NCI-H2171 (cell line): ENCODE measurements at places on chromosomes 1 and 21.
A peak's percentile ranks its signal among the peaks of the same experiment; 100 is the strongest.

DNA sequence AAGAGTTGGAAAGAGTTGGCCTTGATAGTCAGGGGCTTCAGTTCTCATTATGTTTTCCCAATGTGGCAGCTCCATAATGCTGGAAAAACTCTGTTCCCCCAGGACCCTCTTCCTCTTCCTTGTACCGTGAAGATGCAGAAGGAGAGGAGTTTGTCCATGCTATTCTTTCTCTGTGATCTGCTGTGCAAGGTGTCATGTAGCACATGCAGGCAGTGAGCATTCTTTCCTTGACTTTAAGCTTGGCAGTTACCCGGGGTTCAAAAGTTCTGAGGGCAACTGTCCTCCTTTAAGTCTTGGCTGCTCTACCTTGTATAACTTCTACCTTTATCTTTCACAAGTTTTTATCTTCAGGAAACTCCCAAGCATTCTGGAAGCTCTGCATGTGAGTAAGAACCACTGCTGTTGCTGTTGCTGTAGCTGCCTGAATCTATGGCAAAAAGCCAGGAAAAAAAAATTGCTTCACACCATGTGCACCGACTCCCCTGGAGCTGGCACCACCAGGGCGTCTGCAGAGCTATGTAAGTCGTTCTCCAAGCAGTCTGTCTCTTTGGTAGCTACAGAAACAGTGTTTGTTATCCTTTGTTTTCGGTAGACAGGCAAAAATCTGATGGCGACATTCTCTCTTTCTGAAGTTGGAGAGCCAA, 42.7 kb upstream of the SLC16A1 start:
- peak; percentile 51 for DNase-seq

DNA sequence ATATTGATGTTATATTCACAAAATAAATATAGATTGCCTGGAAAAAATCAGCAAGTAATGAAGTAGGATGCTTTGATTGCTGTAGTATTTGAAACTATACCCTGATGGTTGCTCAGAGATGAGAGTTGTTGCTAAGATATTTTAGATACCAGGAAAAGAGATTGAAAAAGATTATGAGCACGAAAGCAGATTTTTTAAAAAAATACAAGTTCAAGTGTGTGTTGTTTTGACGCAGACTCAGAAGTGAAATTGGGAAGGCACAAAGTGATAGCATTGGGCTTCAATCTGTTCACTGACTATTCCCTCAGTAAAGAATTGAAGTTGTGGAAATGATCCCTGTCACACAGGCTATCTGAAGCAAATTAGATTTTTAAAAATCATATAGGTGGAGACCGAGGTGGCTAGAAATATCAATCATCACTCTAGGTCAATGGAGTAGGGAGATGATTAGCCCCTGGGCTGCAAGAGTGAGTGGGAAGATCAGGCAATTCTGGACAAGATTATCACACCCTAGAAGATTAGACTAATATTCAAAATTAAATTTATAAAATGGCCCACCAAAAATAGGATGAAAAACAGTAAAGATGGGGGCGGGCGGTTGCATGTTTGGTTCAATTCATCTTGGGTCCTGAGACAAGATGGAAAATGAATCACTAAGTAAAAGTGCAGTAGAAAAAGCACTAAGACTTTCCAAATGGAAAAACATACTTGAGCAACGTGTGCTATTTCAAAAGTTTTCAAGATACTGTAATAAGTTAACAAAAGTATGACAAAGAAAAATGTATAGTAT, 41.5 kb upstream of the LRRC8D start:
- no peak for DNase-seq

DNA sequence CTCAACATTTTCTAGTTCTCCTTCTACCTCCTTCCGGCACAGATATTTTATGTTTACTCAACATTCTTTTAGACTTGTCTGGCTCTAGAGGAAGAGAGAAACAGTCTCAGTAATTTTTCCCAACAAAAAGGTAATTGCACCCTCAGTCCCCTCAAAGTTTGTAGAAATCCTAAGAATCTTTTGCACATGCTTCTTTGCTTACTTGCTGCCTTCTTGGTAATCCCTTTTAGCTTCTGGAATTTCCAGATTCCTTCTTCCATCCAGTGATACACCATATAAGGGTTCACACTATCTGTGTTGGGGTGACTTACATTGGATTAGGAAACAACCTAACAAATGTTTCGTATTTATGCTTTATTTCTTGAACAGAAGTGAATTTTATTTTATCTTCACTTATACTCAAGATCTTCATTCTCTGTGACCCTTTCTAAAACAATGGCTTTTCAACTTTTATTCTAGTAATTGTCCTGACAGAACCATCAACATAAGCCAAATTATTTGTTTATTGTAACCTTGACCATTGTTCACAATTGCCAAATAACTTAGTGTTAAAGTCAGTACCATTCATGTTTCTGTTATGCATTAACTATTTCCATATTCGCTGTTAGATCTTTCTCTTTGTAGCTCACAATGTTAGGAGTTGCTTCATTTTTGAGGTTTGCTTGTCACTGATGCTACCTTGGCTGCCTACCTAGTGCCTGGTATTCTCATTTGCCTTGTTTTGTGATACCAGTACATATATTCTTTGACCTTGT, 238.1 kb downstream of the HMCN1 start:
- no peak for DNase-seq

DNA sequence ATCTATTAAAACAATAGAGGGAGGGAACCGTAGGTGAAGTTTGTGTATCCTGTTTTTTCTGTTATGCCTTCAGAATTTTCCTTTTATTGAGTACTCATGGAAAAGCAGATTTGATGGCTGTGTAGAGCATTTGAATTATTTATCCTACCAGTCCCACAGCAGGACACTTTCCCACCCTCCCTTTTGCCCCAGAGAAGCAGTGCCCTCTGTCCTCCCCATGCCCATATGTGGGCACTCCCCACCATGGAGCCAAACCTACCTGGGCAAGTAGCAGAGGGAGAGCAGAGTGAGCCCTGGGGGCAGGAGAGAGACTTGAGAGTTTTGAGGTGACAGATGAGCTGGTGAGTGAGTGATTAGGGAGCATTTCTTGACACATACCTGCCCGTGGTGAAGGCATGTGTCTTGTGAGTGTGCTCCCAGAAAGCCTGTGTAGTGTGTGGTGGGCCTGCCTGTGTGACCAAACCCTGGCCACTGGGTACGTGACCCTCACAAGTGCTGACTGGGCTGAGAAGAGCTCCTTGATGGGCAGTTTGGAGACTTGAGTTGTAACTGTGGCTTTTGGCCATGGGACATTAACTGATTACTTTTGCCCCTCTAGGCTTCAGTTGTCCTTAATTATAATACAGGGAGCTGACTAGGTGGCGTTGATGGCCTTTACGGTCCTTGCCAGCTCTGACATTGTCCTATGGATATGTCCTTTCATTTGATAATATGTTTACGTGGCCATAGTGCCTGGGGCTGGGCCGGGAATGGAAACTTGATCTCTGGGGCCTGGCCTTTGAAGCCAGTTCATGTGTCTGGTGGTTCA, 3.6 kb downstream of the PSEN2 start:
- no peak for DNase-seq

DNA sequence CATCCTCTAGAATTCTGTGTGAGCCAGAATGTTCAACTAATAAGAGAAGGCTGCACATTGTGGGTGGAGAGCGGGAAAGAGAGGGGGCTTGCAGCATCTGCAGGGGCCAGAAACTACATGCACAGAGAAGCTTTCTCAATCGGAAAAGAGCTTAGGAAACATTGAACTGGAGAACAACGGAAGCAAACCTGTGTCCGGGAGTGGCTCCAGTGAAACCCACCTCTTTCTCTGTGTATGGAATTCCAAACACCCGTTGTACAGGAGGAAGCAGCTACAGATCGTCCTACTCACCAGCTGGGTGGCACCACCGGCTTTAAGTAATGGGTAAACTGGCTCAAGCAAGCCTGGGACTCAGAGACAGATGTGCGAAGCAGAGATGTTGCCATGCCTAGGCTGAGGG, 14.0 kb upstream of the CSF1 start:
- DNase-seq = no peak

GRCh38 chr21:33993286-33994231, 78.0 kb upstream of the ATP5PO start:
- DNase-seq = no peak

DNA sequence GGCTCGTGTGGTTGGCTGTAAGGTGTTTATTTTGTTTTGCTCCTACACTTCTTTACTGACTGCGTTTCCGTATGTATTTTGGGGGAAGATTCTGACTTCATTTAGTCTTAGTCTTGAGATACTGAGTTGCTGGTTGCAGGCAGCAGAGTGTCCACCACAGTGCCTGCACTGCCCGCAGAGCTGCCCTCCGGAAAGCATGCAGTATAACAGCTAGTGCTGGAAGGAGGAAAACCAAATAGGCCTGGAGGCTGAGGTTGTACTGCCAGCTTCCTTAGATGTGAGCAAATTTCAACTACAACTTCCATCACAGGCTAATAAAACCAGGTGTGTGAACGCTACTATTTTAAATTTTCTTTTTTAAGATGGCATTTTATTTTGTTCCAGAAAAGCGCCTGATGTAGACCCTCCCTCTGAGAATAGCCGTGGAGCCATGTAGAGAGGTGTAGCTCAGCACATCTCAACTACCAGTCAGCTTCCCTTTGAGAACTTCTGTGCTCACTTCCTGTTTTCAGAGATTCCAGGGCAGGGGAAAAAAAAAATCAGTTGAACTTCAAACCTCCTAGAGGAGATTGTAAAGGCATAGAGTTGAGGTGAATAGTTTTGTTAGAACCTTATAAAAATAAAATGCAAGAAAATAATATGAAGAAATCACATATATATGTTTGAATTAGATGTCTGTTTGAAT, 17.6 kb downstream of the LMO4 start:
- no peak for DNase-seq

DNA sequence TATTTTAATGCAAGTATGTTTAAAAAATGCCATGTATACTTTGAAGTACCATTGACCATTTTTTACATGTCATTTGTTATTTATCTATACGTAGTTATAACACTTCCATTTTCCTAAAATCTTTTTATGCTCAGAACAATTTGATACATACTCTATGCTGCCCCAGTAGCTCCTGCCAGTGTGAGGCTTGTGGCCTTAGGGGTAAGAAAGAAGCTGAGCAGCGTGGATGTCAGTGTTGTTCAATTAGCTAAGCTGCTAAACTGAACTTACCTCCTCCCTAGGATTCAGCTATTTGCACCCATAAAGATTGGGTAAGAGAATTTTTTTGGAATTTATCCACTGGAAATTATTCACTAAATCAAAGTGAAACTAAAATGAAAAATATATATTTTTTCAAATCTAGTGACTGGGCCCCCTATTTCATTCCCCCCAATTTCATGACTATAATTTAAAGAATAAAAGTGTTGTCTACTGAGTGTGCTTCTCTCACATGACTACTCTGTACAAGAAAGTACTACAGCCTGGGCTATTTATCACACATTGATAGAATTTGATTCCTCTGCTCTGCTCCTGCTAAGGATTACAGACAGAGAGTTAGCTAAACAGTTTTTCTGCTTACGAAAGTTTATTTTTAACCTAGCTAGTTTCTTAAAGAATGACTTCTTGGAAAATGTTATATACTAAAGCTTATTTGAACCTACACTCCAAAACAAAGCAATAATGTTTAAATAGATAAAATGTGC, 1030.3 kb upstream of the ADGRL4 start:
- DNase-seq = no peak

DNA sequence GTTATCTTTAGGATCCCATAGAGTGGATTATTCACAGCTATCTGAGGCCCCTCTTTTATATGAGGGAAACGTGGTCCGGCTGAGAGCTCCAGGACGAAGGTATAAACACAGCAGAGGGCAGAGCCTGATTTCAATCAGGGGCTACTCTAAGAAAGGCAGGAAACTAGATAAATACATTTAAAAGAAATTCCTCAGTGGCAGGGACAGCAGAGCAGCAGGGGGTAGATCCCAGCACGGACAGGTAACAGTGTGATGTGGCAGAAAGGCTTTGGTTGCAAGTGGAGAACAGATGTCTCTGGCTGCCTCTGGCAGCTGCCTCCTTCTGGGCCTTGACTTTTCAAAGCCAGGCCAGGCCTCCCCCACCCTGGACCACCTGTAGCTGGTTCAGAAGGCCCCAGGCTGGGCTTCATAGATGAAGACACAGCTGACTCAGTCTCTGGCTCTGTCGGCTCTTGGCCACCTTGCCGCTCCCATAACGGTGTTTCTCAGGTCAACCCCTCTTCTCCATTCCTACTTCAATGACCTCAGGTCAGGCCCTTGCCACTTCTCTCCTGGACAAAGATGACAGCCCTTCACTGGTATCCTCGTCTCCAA, 43.8 kb downstream of the FAM78B start:
- DNase-seq = no peak

GRCh38 chr1:90282811-90283210, 287.9 kb downstream of the ZNF326 start:
- no peak for DNase-seq

- DNase-seq = no peak
Observed at GRCh38 chr1:53043271-53043670, 18.7 kb upstream of the PODN start.

DNA sequence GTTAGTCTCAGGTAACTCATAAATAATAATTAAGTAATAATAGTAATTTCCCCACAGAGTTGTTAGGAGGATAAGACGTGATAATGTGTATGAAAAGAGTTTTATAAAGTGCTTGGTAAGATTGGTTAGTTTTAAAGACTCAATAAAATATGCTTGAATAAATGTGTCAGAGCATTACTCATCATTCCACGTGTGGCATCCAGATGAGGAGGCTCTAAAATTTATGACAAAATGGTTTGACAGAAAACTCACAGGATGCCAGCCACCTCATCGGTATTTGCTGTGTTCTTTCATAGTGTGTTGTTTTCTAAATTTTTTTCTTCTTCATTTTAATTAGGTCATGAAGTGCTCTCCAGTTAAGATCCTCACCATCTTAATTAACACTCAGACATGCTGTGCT, 19.1 kb upstream of the SPAG17 start:
- DNase-seq = no peak

DNA sequence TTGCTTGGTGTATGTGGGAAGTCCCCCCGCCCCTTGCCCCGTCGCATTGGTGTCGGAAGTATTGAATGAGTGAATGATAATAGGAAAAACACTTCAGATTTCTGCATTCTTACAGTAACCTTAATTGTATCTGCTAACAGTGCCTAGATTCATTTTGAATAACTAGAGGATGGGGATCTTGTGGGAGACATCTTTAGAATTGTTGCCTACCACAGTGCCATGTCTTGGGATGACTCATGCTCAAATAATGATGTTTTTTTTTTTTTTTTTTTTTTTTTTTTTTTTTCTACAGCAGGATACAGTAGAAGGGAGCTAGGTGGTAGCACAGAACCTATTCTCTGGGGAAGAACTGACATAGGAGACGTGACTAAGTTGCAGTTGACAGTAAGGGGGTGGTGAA, 237.9 kb downstream of the USP25 start:
- no peak for DNase-seq

DNA sequence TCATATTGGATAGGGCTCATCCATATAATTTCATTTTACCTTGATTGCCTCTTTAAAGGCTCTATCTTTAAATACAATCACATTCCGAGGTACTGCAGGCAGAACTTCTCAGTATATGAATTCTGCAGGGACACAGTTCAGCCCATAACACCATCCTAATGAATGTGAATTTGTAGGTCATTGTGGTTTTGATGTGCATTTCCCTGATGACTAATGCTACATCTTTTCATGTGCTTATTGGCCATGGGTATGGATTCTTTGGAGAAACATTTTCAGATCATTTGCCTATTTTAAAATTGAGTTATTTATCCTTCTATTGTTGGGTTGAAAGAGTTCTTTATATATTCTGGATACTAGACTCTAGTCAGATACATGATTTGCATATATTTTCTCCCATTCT, 9.6 kb upstream of the RPS6KC1 start:
- DNase-seq = no peak

- DNase-seq = peak; percentile 80
Observed at GRCh38 chr1:151457911-151458801, 1.1 kb downstream of the POGZ start.

GRCh38 chr1:231612393-231613089, 14.0 kb upstream of the DISC1 start:
- DNase-seq = no peak
